ENCODE measurements at places on chromosomes 7 and 10. TPM values are rescaled to one million over a fixed set of nuclear protein-coding genes. Genes with fewer than 3 reads are reported as not detected.

Gene AGR3
- total RNA-seq, result not detected

GRCh38 chr7:156005202-156005691 is 193.0 kb upstream of the SHH start:
- H3K36me3 ChIP-seq, result no peaks in the 10 kb centered on the region
- no peaks in the 10 kb centered on the region for H3K27me3 ChIP-seq
- H3K27ac ChIP-seq, result no peak overlapping the region
- H3K4me3 ChIP-seq, result no peak overlapping the region
- no peaks in the 10 kb centered on the region for H3K4me1 ChIP-seq

Gene PUS7
- total RNA-seq, result 7.8 TPM

GRCh38 chr7:29893351-29893965 is 87.2 kb downstream of the WIPF3 start:
- no peak for DNase-seq
- H3K36me3 ChIP-seq, result no peaks in the 10 kb centered on the region
- H3K4me1 ChIP-seq, result no peaks in the 10 kb centered on the region
- no peaks in the 10 kb centered on the region for H3K27me3 ChIP-seq
- H3K4me3 ChIP-seq, result no peak overlapping the region

GRCh38 chr10:91683975-91684374 is 51.1 kb upstream of the PPP1R3C start:
- no peaks in the 10 kb centered on the region for H3K27me3 ChIP-seq
- DNase-seq, result no peak
- H3K27ac ChIP-seq, result no peak overlapping the region
- H3K4me3 ChIP-seq, result no peak overlapping the region

DNA sequence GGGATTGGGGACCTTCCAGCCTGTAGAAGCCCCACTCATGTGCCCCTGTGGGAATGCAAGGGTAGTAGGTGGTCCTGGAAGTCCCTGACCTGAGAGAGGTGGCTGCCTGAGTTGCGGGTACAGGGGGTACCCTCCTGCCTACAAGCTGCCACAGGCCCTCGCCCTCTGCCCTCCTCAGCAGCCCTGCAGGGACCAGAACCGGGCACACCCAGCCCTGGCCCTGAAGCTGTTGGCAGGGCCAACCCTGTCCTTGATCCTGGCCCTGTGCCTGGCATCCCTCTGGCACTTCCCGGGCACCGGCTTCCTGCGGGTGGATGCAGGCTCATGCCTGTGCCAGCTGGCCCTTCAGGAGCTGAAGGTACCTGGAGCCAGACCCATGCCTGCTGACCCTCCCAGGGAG is 54.9 kb upstream of the ELN start:
- H3K27ac ChIP-seq, result no peak overlapping the region
- H3K36me3 ChIP-seq, result no peaks in the 10 kb centered on the region
- peak; percentile 51 for DNase-seq
- H3K4me3 ChIP-seq, result no peak overlapping the region
- no peaks in the 10 kb centered on the region for H3K27me3 ChIP-seq

DNA sequence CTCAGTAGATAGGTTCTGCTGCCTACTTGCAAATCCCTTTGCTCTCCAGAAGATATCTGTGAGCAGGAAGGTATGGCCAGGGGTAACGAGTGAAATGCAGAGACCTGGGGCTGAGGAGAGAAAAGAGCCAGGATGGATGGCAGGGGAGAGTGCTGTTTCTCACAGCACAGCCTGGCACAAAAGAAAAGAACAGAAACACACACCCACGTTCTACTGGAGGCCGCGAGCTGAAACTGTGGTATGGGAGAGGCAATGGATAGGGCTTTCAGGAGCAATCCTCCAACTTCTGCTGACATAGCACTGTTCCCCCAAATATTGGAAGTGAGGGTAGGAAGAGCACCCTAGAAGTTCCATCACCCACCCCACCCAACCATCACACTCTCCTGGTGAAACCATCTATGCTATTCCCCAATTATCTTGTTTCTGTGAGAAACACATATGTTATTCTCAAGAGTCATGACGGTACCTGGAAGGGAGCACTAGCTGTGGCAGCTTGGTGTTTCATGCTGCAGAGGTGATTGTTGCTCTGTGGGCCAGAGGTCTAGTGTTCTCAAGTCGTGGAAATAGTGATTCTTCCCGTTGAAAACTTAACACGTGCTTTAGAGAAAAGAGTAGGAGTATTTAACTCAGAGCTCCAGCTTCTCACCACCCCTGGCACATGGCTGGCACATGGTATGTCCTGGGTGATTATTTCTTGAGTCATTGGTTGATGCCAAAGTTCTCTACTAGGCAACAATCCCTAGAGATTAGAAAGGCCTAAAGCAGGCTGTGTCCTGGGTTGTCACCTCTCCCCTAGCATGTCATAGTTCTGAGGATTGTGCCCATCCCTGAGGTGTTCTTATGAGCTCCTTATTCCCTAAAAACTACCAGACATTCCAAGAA is 198.3 kb downstream of the PLXNA4 start:
- no peaks in the 10 kb centered on the region for H3K36me3 ChIP-seq
- peaks cover 70% of the 10 kb centered on the region for H3K4me1 ChIP-seq
- H3K4me3 ChIP-seq, result no peak overlapping the region
- H3K27me3 ChIP-seq, result no peaks in the 10 kb centered on the region

GRCh38 chr10:70504521-70505358 is 26.2 kb downstream of the PALD1 start:
- no peaks in the 10 kb centered on the region for H3K27me3 ChIP-seq
- H3K4me3 ChIP-seq, result no peak overlapping the region
- no peaks in the 10 kb centered on the region for H3K4me1 ChIP-seq
- DNase-seq, result no peak
- no peaks in the 10 kb centered on the region for H3K36me3 ChIP-seq

DNA sequence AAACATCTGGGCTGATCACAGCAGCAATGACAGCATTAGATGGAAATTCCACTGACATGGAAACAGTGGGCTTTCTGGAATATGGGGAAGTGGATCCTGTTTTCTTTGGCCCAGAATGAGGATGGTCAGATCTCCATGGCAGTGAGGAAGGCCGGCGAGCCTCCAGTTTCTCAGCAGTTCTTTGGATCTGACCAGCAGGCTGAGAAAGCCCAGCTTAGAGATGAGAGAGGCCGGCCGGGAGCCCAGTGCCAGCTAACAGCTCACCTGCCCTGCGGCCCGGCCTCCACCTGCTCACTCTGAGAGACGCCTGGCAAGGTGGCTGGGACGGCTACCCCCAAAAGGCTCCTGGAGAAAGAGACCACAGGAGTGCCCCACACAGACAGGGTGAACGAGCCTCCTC is 24.2 kb downstream of the GPER1 start:
- DNase-seq, result no peak
- no peak overlapping the region for H3K27ac ChIP-seq
- peaks cover 5% of the 10 kb centered on the region for H3K4me1 ChIP-seq
- H3K4me3 ChIP-seq, result no peak overlapping the region
- no peaks in the 10 kb centered on the region for H3K36me3 ChIP-seq

Gene RBM48
- 8.9 TPM for total RNA-seq

Gene TMEM229A
- total RNA-seq, result 0.59 TPM

Gene NCOA4
- 155 TPM for total RNA-seq

All from right atrium auricular region (tissue), 2 donors.